SK-N-DZ (cell line): ENCODE measurements at places on chromosomes 1 and 21.
A peak's percentile ranks its signal among the peaks of the same experiment; 100 is the strongest.

DNA sequence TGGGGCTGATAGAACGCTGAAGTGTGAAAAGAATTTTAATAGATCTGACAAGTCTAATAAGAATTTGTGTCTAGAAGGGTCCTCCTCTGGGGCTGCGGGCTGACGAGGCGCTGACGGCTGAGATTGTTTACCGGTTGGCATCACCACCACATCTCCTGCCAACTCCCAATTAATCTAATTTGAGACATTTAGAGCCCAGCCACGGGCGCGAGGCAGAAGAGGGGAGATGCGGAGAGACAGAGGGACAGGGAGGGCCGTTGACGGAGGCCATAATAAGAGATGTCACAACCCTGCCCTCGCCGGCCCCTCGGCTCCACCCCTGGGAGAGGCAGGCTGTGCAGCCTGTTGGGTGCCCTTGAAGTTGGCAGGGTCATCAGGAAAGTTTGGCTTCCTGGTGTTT lies 109.3 kb downstream of the PAX7 start:
- DNase-seq: no peak

GRCh38 chr1:111801071-111801850 lies 45.6 kb downstream of the DDX20 start:
- DNase-seq: no peak

GRCh38 chr1:32249831-32250525 lies 1.1 kb upstream of the LCK start:
- peak; percentile 37 for DNase-seq

GRCh38 chr1:189726806-189727205 lies 750.9 kb downstream of the BRINP3 start:
- DNase-seq: no peak

GRCh38 chr1:38789498-38790169 lies 69.9 kb downstream of the RRAGC start:
- DNase-seq: no peak

- no peak for DNase-seq
Measured at GRCh38 chr1:92486251-92487077, at the start of gene GFI1. GFI1 (minus strand) TSS chr1:92486925; CDS start chr1:92483487, 3,438 bp downstream.

- peak; percentile 27 for DNase-seq
Measured at GRCh38 chr1:202349206-202349928, 868 bp downstream of the PPP1R12B start.

- no peak for DNase-seq
Measured at GRCh38 chr1:3904843-3905185, 4.7 kb upstream of the C1orf174 start.

- DNase-seq: no peak
Measured at GRCh38 chr1:201528631-201529252, 10.2 kb upstream of the NAV1 start.

DNA sequence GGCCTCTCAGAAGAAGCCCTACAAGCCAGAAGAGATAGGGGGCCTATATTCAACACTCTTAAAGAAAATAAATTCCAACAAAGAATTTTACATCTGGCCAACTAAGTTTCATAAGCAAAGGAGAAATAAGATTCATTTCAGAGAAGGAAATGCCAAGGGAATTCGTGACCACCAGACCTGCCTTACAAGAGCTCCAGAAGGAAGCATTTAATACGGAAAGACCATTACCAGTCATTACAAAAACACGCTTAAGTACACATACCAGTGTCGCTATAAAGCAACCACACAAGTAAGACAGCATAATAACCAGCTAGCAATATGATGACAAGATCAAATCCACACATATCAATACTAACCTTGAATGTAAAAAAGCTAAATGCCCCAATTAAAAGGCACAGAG lies 704.9 kb upstream of the CHRM3 start:
- no peak for DNase-seq

DNA sequence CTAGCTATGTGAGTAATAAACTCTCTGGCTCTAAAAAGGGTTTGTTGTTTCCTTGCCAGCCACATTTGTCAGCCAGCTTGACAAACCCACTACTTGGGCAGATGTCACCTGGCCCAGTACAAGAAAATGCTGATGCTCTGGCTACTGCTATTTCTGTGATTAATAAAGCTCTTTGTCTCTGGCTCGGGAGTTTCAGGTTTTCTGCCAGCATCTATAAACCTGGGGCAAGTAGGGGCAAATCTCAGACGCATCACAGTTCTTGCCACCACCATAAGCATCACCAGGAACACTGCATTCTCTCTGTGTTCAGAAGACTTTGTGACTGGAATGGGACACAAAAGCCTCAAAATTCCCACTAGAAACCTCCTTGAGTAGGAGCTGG lies 2.5 kb downstream of the ITLN2 start:
- no peak for DNase-seq

GRCh38 chr1:209648931-209649776 lies 3.1 kb downstream of the LAMB3 start:
- DNase-seq: no peak

GRCh38 chr1:147585640-147586383 lies 44.5 kb downstream of the BCL9 start:
- DNase-seq: no peak

DNA sequence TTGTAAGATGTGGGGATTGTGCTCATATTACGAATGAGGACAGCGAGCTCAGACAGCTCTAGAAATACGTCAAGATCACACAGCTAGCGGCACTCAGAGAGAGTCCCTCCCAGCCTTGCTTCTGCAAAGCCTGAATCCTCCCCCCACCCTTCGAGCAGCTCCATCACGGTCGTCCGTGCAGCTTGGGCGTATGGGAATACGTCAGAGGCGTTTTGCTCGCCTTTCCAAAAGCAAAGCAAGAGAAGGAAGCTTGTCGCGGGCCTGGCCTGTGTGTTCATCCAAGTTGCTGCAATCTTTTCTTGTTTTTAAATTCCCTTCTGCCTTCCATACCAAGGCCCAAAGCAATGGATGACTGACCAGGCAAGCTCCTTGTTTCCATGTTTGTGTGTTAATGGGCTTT lies 125.5 kb upstream of the IRF2BP2 start:
- DNase-seq: no peak

DNA sequence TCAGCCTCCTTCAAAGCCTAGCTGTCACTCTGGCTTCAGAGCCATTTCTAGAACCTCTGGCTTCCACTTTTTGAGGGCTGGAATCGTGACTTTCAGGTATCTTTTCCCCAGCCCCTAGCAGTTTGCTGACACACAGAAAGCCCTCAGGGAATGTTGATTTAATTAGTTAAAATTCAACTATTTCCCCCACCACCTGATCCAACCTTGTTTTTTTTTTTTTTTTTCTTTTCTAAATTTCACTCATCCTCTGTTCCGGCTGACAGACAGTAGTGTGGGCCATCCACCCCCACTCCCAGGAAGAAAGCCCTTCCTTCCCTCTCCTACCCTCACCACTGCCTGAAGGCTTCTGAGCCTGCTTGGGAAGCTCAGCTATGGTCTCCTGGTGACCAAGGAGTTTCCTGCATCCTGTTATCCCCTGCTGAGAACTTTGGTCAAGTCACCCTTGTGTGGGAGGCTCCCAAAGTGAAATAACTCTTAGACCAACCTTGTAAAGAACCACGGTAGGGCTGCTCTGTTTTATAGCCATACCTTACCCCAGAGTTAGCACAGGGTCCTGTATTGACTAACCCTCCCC lies 29.4 kb downstream of the KCNJ6 start:
- no peak for DNase-seq

DNA sequence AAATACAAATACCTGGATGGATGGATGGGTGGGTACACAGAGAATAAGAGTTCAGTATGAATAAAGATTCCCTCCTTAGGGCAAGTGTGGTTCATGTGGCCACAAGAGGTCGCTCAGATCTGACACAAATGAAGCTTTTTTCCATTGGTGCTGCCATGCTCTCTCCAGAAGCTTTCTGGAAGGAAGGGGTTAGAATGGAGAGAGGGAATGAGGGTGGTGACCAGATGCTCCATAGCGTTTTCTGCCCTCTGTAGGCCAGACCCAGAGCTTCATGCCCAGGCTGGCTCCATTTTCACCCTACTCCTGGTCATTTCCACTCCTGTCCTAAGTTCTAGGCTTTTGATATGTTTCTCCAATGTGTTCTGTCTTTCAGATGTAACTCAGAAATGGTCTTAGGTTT lies 3.3 kb upstream of the FCRL6 start:
- peak; percentile 81 for DNase-seq

- no peak for DNase-seq
Measured at GRCh38 chr1:155776414-155776813, 80.6 kb downstream of the GON4L start.

GRCh38 chr1:192524223-192524622 lies 51.4 kb upstream of the RGS1 start:
- no peak for DNase-seq

- DNase-seq: no peak
Measured at GRCh38 chr1:203138066-203138465, 10.5 kb downstream of the ADORA1 start.

GRCh38 chr1:218259800-218260199 lies 25.3 kb upstream of the RRP15 start:
- no peak for DNase-seq

DNA sequence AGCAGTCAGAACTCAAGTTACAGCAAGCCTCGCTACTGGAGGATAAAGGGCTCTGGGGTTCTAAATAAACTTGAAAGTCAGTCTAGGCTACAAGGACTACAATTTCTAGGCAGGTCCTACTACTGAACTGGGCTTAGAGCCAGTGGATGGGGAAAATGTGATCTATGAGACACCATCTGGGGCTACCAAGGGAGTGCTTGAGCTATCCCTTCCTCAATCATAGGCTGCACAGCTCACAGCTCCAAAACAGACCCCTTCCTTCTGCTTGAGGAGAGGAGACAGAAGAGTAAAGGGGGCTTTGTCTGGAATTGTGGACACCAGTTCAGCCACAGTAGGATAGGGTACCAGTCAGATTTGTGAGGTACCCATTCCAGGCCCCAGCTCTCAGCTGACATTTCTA lies 145.8 kb upstream of the SNX7 start:
- DNase-seq: no peak

DNA sequence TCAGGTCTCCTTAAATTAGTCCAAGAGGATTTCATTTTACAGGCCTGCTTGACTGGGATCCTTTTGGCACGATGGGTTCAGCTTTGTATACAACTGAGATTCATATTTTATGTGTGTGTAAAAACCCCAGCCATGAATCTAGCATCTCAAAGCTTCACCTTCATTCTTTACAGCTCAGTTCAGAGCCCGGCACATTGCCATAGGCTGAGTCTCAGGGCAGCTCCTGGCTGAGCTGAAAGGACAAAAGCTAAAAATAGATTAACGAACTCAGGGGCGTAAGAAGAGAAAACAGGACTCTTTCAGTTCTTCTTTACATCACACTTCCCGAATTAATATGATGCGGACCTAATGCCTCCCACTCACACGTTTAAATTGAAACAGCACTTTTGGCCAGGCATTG lies 262.8 kb upstream of the PBX1 start:
- DNase-seq: no peak

GRCh38 chr1:228544021-228544850 lies 57.1 kb downstream of the RNF187 start:
- DNase-seq: no peak

DNA sequence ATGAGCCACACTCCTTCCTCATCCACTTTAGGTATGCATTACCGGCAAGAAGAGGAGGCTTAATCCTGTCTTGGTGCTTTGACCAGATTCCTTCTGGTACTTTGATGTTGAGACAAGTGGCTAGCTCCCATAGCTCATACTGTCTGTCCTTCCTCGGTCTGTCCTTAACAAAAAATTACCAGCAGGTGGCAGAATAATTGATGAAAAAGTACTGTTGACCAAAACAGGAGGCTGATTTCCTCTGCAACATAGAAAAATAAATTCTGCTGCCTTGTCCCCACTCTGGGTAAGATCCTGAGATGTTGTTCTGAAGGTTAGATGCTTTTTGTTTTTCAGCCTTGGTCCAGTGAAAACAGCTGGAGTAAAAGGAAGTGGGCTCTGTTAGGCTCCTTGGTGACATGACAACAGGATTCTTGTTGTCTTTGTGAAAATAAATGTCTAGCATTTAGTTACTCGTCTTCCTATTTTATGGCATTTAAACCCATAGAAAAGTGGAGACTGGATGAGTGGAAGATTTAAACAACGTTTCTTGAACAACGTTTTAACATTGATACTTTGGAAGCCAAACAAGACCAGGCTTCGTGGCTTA lies 11.2 kb upstream of the HJV start:
- peak; percentile 62 for DNase-seq

DNA sequence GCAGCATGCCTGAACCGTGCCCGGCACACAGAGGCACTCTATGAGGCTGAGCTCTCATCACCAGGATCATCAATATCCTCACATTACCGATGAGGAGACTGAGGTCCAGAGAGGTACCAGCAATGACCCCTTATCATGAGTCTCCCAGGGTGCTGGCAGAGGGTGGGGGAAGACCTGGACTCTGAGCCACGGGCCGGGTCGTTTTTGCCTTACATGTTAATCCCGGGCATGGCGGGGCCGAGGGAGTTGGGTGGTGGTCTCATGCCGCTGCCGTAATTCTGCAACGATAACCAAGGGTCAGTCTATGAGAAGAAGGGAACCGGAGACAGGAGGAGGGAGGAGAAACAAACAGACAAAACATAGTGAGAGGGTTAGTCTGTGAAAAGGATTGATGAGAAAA lies 43.1 kb downstream of the MRPL37 start:
- DNase-seq: no peak

DNA sequence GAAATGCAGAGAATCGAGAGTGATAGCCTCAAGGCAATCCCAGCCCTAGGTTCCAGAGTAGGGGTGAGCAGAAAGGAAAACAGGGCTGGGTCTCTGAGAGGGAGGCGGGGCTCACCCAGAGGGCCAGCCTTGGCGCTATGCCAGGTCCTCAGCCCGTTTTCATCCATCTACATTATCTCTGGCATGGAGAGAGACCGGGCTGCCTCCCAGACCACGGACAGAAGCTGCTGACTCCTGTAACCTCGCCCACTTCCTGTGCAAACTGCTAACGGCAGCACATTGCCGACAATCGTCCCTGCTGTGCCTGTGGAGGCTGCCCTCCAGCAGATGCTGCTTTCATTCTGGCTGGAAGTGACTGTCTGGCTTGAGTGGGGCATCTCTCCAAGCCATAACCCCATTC lies 569.1 kb downstream of the NPHP4 start:
- DNase-seq: peak; percentile 51

DNA sequence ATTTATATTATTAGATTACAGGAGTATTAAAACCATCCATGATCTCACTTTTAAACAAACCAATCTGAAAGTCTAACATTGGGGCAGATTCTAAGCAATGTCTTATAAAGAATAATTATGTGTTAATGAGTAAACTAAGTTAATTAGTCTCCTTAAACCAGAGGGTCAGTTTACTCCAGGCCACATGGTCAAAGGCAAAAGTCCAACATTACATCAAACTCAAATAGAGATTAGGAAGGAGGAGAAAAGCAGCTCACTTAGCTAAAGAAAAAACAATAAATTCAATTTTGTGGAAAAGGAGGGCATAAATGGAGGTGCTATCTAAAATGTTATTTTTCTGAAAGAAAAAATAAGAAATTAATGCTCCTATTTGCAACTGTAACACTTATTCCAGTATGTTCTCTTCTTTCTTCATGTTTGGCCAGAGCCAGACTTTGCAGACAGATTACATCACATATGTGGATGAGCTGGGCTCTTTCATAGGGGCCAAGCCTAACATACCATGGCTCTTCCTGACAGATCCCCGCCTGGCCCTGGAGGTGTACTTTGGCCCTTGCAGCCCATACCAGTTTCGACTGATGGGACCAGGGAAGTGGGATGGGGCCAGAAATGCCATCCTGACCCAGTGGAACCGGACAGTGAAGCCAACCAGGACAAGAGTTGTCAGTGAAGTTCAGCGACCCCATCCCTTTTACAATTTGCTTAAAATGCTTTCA lies 24.3 kb upstream of the FMO2 start:
- DNase-seq: no peak

GRCh38 chr1:41044187-41044586 lies 22.7 kb upstream of the SLFNL1 start:
- DNase-seq: no peak
